ENCODE measurements at places on chromosomes 12 and 14.
A peak's percentile ranks its signal among the peaks of the same experiment; 100 is the strongest.

GRCh38 chr14:54533100-54533499 lies 23.4 kb downstream of the CGRRF1 start:
- DNase-seq: no peak

GRCh38 chr12:5898874-5899273 lies 46.2 kb downstream of the ANO2 start:
- DNase-seq: no peak

GRCh38 chr14:97021571-97022168 lies 224.5 kb downstream of the VRK1 start:
- DNase-seq: no peak

DNA sequence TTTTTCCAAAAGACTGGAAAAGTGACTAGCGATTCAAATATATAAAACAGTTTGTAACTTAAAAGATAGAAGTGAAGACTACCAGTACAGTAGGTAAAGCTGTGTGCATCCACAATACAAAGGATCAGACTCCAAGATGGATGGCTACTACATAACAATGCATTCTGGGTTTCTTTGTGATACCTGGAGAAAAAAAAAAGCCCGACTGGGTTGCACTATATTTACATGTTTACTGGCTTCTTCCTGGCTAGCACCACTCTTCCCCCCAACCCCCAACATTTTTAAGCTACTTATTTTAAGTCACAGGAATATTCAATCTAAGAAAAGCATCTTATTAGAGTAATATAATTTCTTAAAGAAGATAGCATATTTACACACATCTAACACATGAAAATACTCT lies 61.1 kb upstream of the SINHCAF start:
- DNase-seq: no peak

DNA sequence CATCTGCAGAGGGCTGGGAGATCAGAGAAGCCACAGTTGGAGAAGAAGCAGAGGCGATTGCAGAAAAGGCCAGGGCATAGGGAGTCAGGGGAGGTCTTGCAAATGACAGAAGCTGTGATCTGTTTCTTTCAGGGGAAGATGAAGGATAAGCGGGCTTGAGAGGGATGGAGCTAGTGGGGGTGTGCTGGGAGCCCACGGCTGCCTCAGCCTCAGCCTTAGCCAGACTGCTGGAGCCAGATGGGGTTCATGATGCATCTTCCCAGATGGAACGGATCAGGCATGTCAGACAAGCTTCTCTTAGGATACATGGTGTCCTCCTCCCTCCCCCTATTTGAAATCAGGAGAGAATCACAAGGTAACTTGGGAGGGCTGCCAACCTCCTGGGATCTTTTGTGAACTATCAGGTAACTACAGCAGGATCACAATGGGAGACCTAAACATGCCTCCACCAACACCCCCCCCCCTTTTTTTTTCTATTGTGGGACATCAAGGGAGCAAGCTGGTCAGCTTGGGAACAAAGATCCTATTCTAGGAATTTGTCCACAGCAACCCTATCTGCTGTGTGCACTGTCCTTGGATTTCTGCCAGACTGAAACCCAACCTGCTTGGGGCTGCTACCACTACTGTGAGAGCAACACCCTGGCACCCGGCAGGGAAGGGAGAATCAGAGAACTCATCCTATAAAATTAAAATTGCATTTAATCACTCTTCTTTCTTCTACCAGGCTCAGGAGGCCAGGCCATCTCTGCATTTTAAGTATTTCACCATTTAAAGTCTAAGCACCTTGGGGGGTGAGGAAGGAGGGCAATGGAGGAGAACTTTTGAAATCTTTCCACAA lies 10.7 kb upstream of the ATP2A2 start:
- DNase-seq: no peak

DNA sequence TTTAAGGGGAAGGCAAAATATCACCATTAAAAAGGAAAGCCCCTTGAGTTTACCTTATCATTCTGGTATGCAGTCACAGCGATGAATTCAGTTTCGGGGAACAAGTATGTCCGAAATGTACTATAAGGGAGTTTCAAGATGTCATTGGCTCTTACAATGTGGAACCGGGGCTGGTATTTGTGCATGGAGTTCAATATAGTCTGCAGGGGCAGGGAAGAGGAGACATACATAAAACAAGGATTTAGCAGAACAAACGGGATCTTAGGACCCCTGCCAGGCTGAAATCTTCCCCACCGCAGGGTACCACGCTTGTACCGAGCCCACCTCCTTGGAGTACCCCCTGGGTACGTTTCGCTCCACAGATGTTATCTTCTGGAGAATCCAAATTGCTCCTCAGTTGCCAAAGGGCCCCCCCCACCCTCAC lies 4.5 kb downstream of the TBX3 start:
- DNase-seq: no peak

DNA sequence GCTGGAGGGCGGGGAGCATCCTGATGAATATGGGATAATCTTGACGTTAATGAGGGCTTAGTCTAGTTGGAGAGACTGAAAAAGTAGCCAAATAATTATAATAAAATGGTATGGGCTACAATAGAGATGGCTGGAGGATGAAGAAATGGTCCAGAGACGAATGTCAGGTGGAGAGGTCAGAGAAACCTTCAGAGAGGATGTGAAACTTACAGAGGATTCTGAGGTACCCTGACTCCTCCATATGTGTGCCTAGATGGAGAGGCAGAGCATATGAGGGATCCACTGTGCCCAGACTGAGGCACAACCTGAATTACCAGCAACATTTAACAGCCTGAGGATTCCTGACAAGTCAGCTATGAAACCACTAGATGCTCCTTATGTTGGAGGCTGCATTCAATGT lies 417.0 kb downstream of the ATP23 start:
- DNase-seq: no peak

- DNase-seq: no peak
Observed at GRCh38 chr14:102490456-102490855, 19.1 kb downstream of the ANKRD9 start.

- DNase-seq: peak; percentile 90
Observed at GRCh38 chr12:55830601-55831446, 1.4 kb upstream of the DNAJC14 start.

GRCh38 chr12:9606247-9606646 lies 1.5 kb downstream of the KLRB1 start:
- no peak for DNase-seq

- no peak for DNase-seq
Observed at GRCh38 chr12:121241156-121241970, 31.4 kb downstream of the P2RX4 start.

DNA sequence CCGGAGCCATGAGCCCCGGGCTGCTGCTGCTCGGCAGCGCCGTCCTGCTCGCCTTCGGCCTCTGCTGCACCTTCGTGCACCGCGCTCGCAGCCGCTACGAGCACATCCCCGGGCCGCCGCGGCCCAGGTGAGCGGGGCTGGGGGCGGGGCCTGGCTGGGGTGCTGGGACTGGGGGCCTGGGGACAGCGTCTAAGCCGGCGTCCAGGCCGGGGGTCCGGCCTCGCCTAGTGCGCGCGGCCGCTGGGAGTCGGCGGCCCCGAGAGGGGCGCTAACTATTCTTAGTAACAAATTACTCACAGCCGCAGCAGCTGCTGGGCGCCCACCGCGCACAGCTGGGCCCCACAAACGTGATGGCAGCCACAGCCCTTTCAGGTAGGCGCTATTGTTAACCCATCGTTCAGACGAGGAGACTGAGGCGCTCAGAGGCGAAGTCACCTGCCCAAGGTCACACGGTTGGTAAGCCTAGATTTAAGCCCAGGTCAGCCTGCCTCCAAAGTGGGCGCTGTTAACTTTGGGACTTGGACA lies 374 bp downstream of the CYP46A1 start:
- DNase-seq: no peak

- DNase-seq: no peak
Observed at GRCh38 chr12:30965613-30965985, 39.1 kb downstream of the TSPAN11 start.

GRCh38 chr12:102992297-102992696 lies 34.8 kb downstream of the ASCL1 start:
- DNase-seq: no peak

DNA sequence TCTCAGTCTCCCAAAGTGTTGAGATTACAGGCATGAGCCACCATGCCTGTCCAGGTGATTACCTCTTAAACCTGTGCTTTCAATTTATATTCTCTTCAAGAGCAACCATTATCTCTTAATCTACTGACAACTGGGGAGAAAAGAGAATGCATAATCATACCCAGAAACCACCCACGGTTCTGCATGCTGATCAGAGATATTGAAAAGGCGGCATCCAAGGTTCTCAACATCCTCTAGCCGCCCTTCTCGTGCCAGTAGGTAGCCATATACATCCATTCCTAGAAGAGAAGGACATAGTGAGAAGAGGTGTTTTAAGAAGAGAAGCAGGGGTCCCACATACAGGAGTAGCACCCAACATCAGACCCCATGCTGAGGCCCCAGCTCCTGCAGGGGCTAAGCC lies 20.8 kb downstream of the ANAPC7 start:
- no peak for DNase-seq

- DNase-seq: no peak
Observed at GRCh38 chr12:75260316-75260715, 50.7 kb upstream of the KCNC2 start.

DNA sequence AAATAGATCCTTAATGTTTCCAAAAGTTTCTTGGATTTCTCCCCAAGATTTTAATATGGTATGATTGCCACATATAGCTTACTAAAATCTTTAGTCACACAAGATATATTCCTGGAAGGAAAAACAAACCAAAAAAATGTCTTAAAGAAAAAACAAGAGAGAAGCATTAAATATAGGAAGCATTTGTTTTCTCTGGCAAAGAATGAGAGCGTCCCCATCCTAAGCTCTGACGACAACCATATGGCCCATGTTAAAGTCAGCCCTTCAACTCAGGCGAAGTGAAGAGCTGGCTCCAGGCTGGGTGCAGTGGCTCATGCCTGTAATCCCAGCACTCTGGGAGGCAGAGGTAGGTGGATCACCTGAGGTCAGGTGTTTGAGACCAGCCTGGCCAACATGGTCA lies 35.6 kb downstream of the GCH1 start:
- DNase-seq: no peak

- DNase-seq: no peak
Observed at GRCh38 chr14:102782974-102783373, 5.7 kb downstream of the TRAF3 start.

DNA sequence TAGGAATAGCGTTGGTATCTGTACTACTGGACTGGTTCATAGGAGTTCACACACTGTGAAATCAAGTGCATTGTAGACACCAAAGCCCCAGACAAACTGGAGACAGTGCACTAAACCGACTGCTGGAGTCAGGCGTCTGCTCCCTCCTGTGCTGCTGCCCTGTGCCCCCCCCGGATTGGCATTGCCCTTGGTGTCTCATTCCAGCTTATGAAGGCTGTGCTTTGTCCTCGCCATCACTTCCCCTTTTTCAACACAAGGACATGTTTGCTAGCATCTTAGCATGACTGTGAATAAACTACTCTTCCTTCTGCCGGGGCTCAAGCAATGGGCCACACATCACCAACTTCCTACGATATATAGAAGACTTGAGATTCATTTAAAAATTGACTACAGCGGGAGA lies 84.0 kb downstream of the TMCC3 start:
- no peak for DNase-seq

GRCh38 chr12:946631-947030 lies 2.9 kb downstream of the RAD52 start:
- no peak for DNase-seq

GRCh38 chr14:94391281-94391975 lies 3.0 kb upstream of the SERPINA1 start:
- no peak for DNase-seq

DNA sequence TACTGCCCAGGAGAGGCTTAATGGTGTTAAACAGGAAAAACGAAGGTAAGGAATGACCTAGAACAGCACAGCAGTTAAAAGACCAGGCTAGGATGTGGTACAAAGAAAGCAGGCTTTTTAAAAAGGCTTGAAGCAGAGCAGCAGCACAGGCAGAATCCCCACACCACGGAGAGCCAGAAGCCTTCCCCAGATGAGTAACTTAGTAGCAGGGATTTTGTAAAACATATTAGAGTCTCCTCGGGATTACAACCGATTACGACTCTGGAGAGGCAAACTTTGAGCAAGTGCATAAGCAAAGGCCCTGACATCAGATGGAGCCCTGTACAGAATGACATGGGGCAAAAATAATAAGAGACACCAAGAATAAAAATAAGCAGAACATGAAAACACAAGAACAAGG lies 37.1 kb upstream of the DHRS4 start:
- DNase-seq: no peak

DNA sequence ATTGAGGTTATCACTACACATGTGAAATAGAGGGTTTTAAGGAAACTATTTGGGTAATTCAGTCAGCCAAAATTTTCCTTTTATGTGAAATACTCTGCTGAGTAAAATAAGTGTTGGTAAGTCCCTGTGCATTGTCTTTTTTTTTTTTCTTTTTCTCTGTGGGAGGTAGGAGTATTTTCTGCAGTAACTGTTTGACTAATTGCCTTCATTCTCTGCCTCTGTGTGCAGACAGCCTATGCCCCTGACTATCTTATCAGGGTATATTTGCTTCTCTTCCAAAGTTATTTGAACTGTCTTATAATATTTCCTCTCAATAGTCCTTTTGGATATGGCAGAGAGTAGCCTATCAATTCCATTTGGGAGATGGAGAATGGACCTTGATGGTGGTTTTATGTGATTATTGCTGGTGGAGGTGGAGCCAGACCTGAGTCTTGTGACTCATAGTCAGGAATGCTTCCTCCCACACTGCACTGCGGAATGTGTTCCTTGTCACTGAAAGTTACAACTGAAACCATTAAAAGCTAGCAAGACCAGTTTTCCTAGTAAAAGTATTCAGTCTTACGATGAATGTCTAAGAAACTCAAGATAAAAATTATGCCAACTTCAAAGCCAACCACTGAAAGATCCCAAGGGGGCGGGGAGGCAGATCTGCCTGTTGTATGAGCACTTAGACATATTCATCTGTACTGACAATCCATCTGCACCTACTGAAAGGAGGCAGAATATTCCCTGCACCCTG lies 40.9 kb upstream of the STXBP6 start:
- DNase-seq: no peak

DNA sequence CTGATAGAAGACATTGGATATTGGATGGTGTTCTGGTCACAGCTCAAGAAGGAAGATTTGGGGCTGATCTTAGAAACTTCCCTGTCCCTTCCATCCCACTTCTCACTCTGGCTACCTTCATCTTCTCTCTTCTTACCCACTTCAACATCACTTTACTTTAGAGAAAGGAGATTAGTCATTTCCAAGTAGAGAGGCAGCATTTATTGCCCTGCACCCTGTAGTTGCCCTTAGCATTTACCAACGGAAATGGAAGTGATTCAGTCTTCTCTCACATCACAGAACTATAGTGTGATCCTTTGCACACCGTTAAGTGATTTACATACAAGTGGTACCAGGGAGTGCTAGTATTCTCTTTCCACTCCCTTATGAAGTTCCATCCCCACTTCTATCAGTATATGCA lies 52.4 kb downstream of the PHLDA1 start:
- DNase-seq: no peak

DNA sequence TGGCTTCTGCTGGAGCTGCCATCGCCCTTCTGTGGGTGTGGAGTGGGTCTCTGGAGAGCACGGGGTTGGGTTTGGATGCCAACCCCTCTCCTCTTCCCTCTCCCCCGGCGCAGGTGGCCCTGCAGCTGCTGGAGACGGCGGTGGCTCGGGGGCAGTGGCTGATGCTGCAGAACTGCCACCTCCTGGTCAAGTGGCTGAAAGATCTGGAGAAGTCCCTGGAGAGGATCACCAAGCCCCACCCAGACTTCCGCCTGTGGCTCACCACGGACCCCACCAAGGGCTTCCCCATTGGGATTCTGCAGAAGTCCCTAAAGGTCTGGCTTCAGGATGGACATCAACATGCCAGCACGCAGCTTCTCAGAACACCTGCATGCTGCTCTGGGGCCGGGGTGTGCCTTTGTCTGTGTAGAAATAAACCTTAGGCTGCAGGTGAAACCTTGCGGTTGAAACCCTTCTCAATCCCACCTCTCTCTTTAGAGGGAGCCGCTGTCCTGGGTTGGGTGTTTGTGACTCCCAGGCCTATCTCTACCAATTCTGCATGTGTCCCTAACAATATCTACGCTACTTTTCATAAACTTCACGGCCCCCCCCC lies 44.3 kb downstream of the CCDC92 start:
- DNase-seq: no peak

Data from suprapubic skin (tissue), 4 donors.